ENCODE measurements at places on chromosomes 6 and 20.
A peak's percentile ranks its signal among the peaks of the same experiment; 100 is the strongest.

GRCh38 chr6:116562614-116563013 lies 8.7 kb upstream of the RWDD1 start:
- DNase-seq: no peak
- H3K27ac ChIP-seq: no peak overlapping the region
- H3K36me3 ChIP-seq: no peaks in the 10 kb centered on the region
- H3K27me3 ChIP-seq: peaks cover 4% of the 10 kb centered on the region
- H3K4me1 ChIP-seq: peaks cover 12% of the 10 kb centered on the region
- no peak overlapping the region for H3K4me3 ChIP-seq

DNA sequence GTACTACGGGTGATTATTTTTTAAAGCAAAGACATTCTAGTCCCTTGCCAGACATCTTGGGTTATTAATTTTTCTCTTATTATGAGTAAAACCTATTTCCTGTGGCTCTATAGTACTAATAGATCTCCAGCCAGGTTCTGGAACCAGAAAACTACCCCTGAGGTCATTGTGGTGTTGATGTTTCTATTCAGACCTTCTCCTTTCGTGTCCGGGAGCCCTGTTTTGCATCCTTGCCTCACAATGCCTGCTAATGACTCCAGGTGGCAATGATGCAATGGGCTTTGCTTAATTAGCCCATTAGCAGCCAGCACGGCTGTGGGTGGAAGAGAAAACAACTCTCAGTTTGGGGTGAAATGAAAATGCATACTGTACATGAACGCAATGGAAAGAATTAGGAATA lies 62.9 kb upstream of the ARG1 start:
- H3K4me1 ChIP-seq: no peaks in the 10 kb centered on the region
- no peak overlapping the region for H3K4me3 ChIP-seq
- H3K27me3 ChIP-seq: peaks cover 2% of the 10 kb centered on the region
- H3K27ac ChIP-seq: no peak overlapping the region

DNA sequence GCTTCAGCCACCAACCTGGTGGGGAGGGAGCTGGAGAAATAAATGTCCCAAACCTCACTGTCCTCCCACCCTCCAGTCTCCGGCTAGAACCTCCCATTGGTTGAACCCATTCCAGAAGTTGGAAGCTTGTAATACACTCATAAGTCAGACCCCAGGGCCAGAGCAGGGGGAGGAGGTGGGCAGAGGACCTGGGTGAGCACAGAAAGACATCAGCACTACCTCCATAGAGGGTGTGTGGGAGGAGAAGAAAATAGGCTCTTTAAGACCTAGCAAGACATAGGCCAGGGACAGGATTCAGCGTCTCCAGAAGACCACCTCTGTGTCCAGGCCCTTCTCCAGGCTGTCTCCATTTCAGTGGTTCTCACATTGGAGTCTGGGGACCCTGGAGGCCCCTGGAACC lies 73.3 kb upstream of the TOP1 start:
- peaks cover 20% of the 10 kb centered on the region for H3K27me3 ChIP-seq
- DNase-seq: no peak
- H3K4me3 ChIP-seq: no peak overlapping the region
- peaks cover 6% of the 10 kb centered on the region for H3K4me1 ChIP-seq

- H3K4me3 ChIP-seq: no peak overlapping the region
- no peaks in the 10 kb centered on the region for H3K4me1 ChIP-seq
- no peaks in the 10 kb centered on the region for H3K36me3 ChIP-seq
- DNase-seq: no peak
These were observed 57.2 kb upstream of the IRAK1BP1 start for GRCh38 chr6:78810146-78810545.

GRCh38 chr6:119350952-119351372 lies 1.4 kb upstream of the MAN1A1 start:
- no peak overlapping the region for H3K27ac ChIP-seq
- no peak for DNase-seq
- H3K36me3 ChIP-seq: peaks cover 3% of the 10 kb centered on the region
- peaks cover 30% of the 10 kb centered on the region for H3K27me3 ChIP-seq
- H3K4me3 ChIP-seq: no peak overlapping the region
- H3K4me1 ChIP-seq: peaks cover 15% of the 10 kb centered on the region

DNA sequence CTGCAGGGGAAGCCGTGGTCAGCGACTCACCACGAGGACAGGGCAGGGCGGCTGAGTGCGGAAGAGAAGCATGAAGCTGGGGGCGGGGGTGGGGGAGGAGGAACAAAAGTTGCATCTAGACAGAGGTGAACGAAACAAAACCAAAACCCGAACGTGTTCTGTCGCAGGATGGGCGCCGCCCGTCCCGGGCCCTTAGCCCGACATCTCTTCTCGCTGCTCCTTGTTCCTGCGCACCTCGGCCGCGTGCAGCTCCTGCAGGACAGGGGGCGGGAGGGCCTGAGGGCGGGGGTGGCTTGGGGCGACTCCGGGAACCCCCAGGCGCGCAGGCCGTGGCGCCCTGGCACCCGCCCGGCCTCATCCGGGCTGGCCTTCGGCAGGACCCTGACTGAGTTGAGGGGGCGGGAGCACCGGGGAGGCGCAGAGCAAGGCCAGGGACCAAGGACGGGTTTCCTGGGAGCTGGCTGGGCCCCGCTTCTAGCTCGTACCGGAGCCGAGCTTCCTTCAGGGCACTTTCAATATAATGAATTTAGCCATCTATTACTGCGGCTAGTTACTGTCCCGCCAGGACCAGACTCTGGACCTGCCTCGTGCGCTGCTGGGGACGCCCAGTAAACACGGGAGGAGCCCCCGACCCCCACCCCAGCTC lies 12.0 kb downstream of the STMN3 start:
- no peaks in the 10 kb centered on the region for H3K36me3 ChIP-seq
- no peaks in the 10 kb centered on the region for H3K27me3 ChIP-seq
- no peak overlapping the region for H3K27ac ChIP-seq
- DNase-seq: no peak
- no peaks in the 10 kb centered on the region for H3K4me1 ChIP-seq

- H3K27me3 ChIP-seq: no peaks in the 10 kb centered on the region
- H3K4me3 ChIP-seq: no peak overlapping the region
- peaks cover 1% of the 10 kb centered on the region for H3K36me3 ChIP-seq
- DNase-seq: no peak
- H3K27ac ChIP-seq: peak overlapping the region; percentile 29
- peaks cover 42% of the 10 kb centered on the region for H3K4me1 ChIP-seq
These were observed 83.0 kb downstream of the ZHX3 start for GRCh38 chr20:41234546-41234945.

- no peak overlapping the region for H3K27ac ChIP-seq
- H3K27me3 ChIP-seq: peaks cover 11% of the 10 kb centered on the region
- no peaks in the 10 kb centered on the region for H3K4me1 ChIP-seq
- no peaks in the 10 kb centered on the region for H3K36me3 ChIP-seq
These were observed 76.4 kb downstream of the ADGRB3 start for GRCh38 chr6:68711386-68712000.

GRCh38 chr6:110755411-110755834 lies 59.8 kb downstream of the CDK19 start:
- H3K36me3 ChIP-seq: no peaks in the 10 kb centered on the region
- peak overlapping the region; percentile 1 for H3K27ac ChIP-seq
- H3K27me3 ChIP-seq: no peaks in the 10 kb centered on the region
- DNase-seq: no peak
- H3K4me3 ChIP-seq: no peak overlapping the region
- peaks cover 6% of the 10 kb centered on the region for H3K4me1 ChIP-seq

DNA sequence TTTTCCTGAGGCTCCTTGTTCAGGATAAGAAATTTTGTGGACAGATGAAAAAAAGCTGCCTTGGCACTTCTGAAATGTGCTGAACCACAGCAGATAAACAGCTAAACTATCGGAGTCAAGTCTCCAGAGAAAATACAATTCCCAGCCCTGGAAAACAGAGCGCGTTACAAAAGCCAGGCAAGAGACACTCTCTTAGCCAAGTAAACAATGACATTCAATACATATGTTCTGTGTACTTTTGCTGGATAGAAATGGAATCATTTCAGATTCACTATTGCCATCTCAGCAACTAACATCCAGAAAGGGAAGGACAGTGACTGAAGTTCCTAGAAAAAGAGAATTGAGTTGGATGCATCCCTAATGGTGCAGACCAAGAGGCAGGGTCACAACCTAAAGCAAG lies 196.8 kb upstream of the NRSN1 start:
- DNase-seq: no peak
- H3K36me3 ChIP-seq: peaks cover 2% of the 10 kb centered on the region
- H3K27ac ChIP-seq: no peak overlapping the region
- no peaks in the 10 kb centered on the region for H3K4me1 ChIP-seq
- H3K4me3 ChIP-seq: no peak overlapping the region

DNA sequence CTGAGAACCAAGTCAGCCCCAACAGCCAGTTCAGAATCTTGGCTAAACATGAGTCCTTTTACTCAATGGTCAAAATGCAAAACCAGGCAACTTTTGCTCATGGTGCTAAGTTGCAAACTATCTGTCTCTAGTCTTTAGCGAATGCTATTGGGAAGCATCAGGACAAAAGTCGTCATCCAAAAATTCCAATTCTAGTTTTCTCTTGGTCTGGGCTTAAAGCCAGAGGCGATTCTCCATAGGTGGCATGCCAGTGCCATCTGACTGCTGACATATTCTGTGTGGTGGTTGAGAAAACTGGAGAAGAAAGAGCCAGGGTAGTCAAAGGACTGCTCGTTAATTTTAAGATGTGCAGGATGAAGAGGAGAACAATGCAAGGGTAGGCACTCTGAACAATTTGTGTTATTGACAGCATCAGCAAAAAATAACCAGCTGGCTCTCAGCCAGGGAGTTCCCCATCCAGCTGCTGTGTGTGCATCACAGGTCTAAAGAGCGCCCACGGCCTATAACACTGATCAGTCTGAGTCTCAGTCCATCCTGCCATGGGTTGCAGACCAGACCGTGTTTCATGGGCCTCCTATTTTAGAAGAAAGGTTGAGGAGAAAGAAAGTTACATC lies 313.6 kb downstream of the ALDH8A1 start:
- H3K27me3 ChIP-seq: no peaks in the 10 kb centered on the region
- no peaks in the 10 kb centered on the region for H3K36me3 ChIP-seq
- H3K4me1 ChIP-seq: peaks cover 20% of the 10 kb centered on the region
- no peak overlapping the region for H3K4me3 ChIP-seq

DNA sequence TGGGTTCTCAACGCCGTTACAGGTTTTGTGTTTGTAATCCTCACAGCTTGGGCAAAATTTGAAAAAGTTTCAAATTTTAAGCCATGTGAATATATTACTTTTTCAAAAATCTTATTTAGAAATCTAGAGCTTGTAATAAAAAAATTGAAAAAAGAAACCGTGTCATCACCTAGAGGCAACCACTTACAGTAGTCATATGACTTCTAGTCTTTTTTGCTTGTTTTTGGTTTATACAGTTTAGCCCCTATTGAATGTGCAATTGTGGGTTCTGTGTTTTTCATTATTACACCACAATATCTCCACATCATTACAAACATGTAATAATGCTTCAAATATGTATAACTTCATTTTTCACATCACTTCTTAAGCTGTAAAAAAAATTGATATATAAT lies 888 bp downstream of the DYNLRB1 start:
- no peaks in the 10 kb centered on the region for H3K27me3 ChIP-seq
- H3K36me3 ChIP-seq: peaks cover 18% of the 10 kb centered on the region
- H3K4me3 ChIP-seq: peak overlapping the region; percentile 90
- peaks cover 53% of the 10 kb centered on the region for H3K4me1 ChIP-seq

DNA sequence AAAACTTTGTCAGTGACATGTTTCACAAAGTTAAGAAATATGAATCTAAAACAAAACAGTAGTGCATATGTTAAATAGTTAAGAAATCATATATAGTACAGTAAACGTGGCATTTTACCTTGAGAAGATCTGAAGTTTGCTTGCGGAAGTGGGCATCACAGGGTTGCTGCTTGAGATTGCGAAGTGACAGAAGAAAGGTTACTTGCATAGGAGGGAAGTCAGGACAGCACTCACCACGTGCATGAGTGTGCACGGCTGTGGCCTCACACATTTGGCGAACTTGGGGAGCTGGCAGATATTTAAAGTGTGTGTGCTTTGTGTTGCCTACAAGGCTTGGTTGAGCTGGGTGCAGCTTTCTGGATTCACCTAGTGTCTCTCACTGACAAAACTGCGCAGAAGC lies 431.5 kb upstream of the ARID1B start:
- no peak overlapping the region for H3K4me3 ChIP-seq
- H3K27me3 ChIP-seq: peaks cover 26% of the 10 kb centered on the region
- no peak for DNase-seq
- H3K27ac ChIP-seq: no peak overlapping the region

DNA sequence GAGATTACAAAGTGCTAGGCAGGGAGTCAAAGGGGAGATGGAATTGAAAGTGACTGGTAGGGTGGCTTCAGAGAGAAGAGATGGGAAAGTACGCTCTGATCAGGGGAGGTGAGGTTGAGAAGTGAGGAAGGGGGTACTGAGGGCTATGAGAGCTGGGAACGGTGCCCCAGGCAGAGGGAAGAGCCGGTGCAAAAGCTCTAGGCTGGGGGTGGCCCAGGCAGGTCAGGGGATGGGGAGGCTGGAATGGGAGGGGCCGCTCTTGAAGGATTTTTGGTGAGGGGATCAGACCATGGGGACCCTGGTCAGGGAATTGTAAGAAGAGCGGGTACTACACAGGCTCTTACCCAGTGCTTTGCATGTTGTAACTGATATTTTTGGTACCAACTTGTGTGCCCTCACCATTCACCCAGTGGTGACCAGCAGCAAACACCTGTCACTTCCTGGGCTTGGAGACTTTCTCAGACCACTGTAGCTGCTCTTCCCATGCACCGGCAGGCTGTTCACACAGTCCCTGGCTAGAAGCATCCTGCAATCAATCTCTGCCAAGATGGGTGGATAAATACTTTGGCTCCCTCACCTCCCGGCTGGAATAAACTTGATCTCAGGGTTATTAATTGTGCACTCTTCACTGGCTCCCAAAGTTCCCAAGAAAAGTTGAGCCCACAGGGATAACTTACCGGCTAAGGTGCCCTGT lies 24.0 kb downstream of the PCK1 start:
- peaks cover 10% of the 10 kb centered on the region for H3K27me3 ChIP-seq
- no peak overlapping the region for H3K4me3 ChIP-seq
- H3K27ac ChIP-seq: no peak overlapping the region

GRCh38 chr20:5788385-5788895 lies 38.2 kb downstream of the SHLD1 start:
- no peak overlapping the region for H3K27ac ChIP-seq
- H3K36me3 ChIP-seq: no peaks in the 10 kb centered on the region
- H3K4me1 ChIP-seq: peaks cover 21% of the 10 kb centered on the region
- H3K27me3 ChIP-seq: no peaks in the 10 kb centered on the region

GRCh38 chr6:154359161-154359574 lies 2.6 kb upstream of the IPCEF1 start:
- DNase-seq: no peak
- no peak overlapping the region for H3K27ac ChIP-seq
- H3K4me1 ChIP-seq: peaks cover 5% of the 10 kb centered on the region
- no peaks in the 10 kb centered on the region for H3K36me3 ChIP-seq
- no peak overlapping the region for H3K4me3 ChIP-seq

- no peak for DNase-seq
- peaks cover 6% of the 10 kb centered on the region for H3K4me1 ChIP-seq
- H3K27me3 ChIP-seq: no peaks in the 10 kb centered on the region
- H3K27ac ChIP-seq: no peak overlapping the region
- H3K4me3 ChIP-seq: no peak overlapping the region
These were observed 65.0 kb upstream of the XRN2 start for GRCh38 chr20:21237956-21238799.

All from chondrocyte (in vitro differentiated cells).